ENCODE measurements at places on chromosomes 16 and 17.

DNA sequence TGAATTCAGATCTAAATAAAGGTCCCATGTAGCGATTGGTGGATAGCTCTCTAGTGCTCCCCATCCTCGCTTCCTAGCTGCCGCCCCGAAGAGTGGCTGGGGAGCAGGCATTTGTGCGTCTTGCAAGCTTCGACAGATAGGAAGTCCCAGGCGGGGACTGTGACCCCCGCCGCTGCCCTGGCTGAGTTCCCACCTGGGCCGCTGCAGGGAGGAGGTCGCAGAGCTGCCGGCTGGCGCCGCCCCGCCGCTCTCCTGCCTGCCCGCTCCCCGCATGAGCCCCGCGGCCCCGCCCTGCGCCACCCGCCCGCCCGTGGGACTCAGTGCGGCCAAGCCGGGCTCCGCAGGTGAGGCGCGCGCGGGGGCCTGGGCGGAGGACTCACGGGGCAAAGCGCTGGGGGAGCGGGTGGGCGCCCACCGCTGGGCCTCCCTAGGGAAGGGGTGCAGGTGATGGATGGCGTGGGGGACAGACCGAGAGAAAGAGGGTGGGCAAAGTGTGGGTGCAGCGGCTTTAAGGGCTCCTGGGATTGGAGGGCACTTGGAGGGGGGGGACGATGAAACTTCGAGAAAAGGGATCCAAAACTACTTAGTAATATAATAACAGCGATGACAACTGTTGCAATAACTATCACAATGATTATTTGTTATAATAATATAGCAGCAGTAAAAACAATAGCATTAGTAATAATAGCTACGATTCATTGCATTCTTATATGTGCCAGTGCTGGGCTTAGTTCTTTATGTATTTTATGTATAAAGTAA is at the start of gene OTOA:
Gene OTOA, plus strand, starts transcription at position 80 of the 759 bp plus-strand sequence. CDS start 14,547 bp downstream, outside the sequence.
- DNase-seq, result no peak

DNA sequence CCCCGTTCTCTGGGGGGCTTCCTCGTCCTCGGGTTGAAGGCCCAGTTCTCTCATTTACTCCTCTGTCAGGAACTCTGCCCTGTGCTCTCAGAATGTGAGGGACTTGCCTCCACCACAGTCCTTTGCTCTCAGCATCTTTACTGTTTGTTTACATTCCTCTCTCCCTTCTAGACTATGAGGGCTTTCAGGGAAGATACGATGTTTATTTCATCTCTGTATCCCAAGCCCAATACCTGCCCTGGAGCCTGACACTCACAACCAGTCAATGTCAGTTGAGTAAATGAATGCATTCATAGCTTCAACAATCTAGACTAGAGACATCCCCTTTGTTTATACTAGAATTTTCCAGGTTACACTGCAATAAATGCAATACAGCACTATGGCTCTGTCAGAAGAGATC is 409.6 kb upstream of the CDH11 start:
- no peak for DNase-seq

DNA sequence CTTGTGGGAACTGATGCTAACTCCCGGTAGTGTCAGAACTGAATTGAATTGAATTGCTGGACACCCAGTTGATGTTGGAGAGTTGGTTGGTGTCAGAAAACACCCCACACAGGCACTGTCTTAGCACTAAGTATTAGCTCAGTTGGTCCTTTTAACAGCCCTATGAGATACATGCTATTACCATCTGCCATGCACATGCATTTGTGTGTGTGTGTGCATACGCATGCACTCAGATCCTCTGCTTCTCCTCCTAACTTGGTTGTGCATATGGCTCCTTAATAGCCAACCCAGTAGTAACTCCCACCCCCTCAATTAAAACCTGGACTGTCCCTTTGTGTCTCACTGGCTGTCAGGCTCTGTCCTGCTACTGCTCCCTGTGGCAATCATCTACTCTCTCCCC is 32.3 kb upstream of the DYNLL2 start:
- DNase-seq, result no peak

- no peak for DNase-seq
These were observed 8.2 kb upstream of the CSNK1D start for GRCh38 chr17:82281502-82282238.

GRCh38 chr16:2486645-2487516 is 12.0 kb downstream of the TBC1D24 start:
- DNase-seq, result peak; percentile 34

DNA sequence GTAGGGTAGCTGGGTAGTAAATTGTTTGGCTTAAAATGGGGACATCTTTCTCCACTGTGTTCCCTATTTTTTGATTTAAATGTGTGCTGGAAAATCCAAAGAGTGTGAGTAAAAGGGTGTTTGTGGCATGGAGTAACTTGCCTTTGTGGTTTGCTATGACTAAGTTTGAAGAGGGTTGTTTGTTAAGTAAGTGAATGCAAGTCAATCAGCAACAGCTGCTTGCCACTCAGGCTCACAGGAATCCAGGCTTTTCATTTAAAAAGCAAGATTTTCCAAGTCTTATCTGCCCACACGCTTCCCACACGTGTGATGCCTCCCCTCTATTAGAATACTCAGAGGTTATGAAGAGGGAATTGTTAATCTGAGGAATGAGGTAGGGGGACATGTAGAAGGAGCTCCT is 847.7 kb upstream of the RBFOX1 start:
- DNase-seq, result no peak

- DNase-seq, result no peak
These were observed 769.0 kb downstream of the KCNJ2 start for GRCh38 chr17:70938336-70938735.

DNA sequence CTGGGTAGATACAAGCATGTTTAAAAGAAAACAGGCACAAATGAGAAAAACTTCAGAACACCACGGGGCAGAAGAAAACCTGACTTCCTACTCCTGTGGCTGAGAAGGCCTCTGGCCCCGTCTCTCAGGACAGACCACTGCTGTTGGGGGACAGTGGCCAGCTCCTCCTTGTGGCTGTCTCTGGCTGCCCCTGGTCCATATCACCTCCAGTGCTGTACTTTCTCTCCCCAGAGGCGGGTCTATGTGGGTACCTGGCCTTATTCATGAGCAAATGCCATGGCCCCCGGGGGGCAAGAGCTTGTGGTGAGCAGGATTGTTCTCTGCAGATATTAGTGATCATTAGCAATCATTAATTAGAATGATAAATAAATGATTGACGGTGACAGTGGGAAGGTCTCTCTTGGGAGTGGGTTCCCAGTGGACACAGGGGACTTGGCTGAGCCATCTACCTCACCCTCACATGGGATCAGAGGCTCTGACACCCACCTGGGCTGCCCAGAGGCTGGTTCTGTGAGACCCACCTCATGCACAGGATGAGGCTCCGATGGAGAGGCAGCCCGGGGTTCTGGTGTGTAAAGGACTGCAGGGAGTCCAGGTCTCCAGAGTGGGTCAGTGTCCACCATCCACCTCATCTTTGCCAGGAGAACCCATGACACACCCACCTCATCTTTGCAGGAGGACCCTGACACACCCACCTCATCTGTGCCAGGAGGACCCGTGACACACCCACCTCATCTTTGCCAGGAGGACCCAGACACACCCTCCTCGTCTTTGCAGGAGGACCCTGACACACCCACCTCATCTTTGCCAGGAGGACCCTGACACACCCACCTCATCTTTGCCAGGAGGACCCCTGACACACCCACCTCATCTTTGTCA is 30.6 kb upstream of the CBFA2T3 start:
- DNase-seq, result no peak

GRCh38 chr17:51439395-51440229 is 179.3 kb downstream of the UTP18 start:
- DNase-seq, result no peak

GRCh38 chr17:37598145-37598544 is 11.1 kb downstream of the SYNRG start:
- DNase-seq, result no peak

DNA sequence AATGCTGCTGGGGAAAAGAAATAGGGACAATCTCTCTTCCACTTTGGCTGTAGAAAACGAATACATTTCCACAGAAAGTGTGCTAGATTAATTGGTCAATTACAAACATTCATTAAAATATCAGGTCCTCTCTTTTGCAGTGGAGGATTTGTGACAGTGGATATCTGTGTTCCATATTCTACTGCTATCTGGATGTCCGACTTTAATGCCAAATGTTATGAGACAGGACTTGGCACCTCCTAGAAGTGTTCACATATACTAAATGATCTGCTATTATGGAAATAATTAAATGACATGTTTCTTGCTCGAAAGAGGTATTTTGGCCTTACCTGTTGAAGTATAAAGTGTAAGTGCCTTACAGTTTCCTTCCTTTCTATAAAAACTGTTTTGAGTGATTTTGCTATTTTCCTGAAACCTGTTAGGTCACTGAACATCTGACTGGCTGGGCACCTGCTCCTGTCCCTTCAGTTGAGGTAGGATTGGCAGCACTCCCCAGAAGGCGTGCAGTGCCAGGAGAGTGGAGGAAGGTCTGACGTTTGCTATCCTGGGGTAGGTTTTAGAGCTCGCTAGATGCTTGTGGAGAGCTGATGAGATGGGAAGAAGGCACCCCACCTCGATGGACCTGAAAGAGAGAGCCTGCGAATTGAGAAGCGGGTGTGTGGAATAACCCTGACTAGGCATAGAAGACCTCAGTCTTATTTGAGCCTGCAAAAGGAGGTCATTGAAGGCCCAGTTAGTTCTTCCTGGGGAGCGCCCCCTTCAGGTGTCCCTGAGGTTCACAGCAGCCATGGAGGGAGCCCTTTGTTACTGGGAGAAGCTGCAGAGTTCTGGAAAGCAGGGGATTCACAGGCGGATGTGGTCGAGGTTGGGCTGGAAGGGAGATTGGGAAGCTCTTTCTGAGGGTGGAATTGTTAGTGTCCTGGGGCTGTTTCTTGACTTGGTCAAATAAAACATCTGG is 159.4 kb upstream of the ZNF267 start:
- no peak for DNase-seq

DNA sequence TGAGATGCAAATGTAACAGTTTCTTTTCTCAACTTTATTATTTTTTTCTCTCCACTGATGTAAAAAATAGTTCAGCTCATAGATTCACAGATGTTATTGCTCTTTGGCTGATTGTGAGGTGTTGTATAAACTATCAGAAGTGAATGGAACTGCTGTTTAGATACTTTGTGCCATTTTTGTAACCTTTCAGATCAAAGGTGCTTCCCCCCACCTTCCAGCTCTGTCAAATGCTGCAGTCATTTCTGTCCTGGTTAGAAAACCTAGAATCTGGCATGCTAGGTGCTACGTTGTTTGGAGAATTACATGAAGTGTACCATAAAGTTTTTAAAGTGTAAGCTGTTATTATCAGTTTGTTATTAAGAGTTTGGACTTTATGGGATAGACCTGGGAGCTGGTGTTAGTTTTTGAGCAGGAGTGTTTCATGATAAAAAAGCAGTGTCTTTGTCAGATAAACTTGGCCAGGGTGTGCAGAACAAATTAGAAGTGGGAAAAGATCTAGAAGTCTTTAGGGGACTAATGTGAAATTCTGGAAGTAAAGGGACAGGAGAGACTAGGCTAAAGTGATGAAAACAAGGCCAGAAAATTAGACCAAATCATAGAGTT is 1.8 kb upstream of the WIPI1 start:
- no peak for DNase-seq

GRCh38 chr16:85231959-85232358 is 119.7 kb upstream of the CIBAR2 start:
- DNase-seq, result no peak

DNA sequence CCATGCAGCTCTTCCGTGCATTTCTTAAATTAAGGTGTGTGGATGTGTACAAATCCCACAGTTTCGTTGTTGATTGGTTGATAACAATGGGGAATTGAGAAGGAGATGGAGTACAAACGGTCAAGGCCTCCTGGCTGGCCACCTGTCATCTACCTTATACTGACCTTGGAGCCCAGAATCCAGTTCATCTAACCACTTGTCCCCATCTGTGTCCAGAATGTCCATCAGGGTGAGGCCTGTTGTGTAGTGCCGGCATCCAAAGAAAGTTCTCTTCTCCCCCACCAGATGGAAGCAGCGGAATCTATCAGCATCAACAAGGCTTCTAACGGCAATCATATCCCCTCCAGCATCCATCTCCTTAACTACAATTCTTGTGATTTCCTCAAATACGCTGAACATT is 1.5 kb downstream of the GSDMB start:
- DNase-seq, result no peak

- no peak for DNase-seq
These were observed 2.7 kb downstream of the HS3ST3B1 start for GRCh38 chr17:14303343-14304221.

DNA sequence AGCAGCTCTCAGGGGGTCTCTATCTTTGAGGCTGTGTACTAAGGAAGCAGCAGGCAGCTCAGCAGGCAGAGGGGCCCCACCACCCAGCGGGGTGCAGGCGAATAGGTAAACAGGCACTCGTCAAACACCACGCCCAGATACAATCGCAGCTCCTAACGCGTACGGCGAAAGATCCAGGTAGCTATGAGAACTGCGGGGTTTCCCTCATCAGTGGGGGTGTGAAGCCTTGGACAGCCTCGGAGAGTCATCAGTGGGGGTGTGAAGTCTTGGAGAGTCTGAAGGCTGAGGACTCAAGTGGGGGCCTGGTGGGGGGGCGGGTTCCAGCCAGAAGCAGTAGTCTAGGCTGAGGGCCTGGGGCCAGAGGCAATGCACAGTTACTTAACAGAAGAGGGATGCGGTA is 69.0 kb downstream of the RTN4RL1 start:
- DNase-seq, result no peak

- DNase-seq, result no peak
These were observed 3.6 kb upstream of the HROB start for GRCh38 chr17:44137891-44138709.

- peak; percentile 54 for DNase-seq
These were observed 68.2 kb downstream of the MYO18A start for GRCh38 chr17:29111816-29112499.

- DNase-seq, result no peak
These were observed 224.1 kb downstream of the GSG1L start for GRCh38 chr16:27839419-27839818.

GRCh38 chr16:73216932-73217331 is 169.0 kb upstream of the ZFHX3 start:
- DNase-seq, result no peak

DNA sequence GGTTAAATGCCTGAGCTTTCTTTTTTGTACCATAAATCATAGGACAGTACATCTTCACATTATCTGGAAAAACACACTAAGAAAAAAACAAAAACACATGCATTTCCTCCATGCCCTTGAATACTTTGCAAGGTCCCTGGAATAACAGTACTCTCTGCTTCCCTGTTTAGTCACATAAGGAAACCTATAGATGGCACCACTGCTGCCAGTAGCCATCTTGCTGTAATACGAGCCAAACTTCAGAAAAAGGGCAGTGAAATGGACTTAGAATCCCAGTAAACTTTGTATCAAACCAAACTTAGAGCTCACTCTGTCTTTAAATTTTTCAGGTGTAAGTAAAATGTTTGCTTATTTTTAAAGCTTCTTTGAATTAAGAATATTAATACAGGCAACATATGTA is 435.5 kb downstream of the KCNJ2 start:
- no peak for DNase-seq

GRCh38 chr17:4440690-4441686 is 7.2 kb downstream of the SPNS3 start:
- no peak for DNase-seq

DNA sequence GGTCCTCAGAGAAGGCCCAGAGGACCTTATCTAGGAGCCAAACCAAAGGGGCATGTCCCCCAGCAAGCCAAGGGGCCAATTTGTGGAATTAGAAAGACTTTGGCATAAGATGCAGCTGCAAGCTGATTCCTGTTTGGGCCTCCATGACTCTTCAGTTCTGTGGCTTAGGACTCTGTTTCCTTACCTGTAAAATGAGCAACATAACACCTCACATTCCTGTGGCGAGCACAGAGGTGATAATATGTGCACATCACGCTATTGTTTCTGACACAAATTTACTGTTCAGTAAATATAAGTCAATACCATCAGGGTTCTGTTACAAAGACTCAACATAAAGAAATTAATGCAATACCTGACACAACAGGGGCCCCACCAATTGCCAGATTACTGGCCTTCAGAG is 57.7 kb downstream of the CDH11 start:
- DNase-seq, result no peak

All from midbrain (tissue), 1 donor.